NK-92 treated with Interleukin-12 subunit alpha and Interleukin-12 subunit beta, amount 100 ng/mL, for 24 hours (cell line): ENCODE measurements at places on chromosomes 2 and 18.

- no peak for DNase-seq
These were observed 61.0 kb upstream of the DTNA start for GRCh38 chr18:34649080-34649479.

DNA sequence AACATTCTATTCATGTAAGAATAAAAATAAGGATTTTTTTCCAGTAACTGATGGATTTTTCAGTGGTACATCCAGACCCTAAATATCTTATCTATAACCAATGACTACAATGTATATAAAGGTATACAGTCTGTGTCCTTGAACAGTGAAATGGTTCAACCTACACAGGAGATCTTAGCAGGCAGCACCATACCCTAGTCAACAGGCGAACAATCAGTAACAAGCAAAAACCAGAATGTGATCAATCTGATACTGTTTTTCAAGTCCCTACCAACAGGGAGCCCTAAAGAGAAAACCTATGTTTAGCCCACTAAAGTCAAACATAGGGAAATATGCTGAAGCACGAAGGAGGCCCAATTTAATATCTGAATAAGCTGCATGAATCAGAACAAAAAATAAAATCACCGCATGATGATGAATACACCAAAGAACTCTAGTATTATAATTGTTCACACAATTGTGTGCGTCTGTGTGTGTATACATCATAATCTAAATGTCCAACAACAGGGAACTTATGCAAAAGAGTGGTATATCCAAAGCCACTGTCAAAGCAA, 26.0 kb downstream of the PTPN2 start:
- no peak for DNase-seq

DNA sequence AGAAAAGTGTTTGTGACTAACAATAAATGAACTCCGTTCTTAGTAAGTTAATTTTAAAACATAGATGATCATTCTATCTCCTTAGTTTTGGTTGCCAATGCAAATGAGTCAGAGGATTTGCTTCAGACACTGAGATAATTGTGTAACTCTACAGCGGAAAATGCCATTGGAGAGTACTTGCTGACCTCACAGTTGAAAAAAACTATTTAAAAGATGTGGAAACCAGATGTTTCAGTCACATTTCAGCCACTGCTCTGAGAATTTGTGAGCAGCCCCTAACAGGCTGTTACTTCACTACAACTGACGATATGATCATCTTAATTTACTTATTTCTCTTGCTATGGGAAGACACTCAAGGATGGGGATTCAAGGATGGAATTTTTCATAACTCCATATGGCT, at the start of gene TNFAIP6:
TSS of gene TNFAIP6 (plus strand) at position 234 of the 400 bp plus-strand sequence. CDS start at position 309, 75 bp downstream.
- no peak for DNase-seq

DNA sequence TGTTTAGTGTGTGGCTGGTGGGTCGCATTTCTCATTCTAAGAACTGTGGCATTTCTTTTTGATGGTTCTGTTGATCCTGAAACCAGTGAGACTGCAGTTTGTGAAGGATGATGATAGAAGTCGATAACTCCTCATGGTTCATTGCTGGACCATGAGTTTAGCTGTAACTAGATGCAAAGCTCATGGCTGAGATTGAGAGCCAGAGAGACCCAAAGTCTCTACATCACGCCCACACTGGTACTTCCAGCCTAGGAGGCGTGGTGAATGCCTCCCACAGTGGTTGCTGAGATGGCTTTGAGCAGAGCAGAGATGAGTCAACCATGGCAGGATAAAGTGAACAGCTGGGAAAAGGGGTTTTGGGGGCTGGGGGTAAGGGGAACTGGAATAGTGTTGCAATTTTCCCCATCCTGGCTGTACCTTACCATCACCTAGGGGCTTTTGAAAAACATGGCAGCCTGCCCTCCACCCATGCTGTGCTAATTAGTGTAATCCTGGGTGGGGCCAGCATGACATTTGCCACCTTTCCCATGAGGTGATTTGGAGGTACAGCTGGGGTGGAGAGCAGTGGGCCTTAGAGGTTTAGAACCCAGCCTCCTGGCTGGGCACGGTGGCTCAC, 24.1 kb downstream of the INPP4A start:
- DNase-seq, result no peak
